T-helper 22 cell (primary cell): ENCODE measurements at places on chromosomes 6 and 20.

DNA sequence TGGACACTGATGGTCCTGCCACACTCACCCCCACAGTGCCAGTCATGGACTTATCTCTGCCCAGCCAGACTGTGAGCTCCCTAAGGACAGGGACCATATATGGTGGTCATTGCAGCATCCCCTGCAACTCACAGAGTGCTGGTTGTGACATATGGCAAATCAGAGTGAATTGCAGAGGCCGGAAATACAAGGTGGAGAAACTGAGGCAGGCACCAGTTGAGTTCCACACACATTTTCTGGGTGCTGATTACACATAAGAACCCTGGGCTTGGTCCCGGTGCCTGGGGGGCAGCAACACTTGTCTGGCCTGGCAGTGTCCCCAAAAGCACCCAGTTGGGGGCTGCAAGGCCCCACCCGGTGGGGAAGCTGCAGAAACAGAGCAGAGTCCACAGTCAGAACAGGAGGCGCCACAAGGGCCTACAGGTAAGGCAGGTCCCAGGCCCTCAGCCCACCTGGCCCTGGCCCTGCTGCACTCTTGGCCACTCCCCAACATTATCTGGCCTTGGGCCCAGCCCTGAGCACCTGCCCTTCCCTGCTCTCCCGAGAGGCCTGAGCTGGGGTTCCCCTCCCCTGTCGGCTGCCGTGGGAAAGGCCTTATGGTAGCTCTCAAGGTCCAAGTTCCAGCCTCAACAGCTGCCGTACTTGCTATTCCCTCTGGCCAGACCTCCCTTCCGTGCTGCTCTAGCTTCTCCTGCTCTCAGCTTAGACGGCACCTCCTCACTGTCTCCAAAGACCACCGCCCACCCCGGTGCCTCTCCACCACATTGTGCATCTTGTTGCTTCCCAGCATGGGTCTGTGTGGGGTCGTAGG is 140.8 kb upstream of the PTPN1 start:
- no peak for DNase-seq

DNA sequence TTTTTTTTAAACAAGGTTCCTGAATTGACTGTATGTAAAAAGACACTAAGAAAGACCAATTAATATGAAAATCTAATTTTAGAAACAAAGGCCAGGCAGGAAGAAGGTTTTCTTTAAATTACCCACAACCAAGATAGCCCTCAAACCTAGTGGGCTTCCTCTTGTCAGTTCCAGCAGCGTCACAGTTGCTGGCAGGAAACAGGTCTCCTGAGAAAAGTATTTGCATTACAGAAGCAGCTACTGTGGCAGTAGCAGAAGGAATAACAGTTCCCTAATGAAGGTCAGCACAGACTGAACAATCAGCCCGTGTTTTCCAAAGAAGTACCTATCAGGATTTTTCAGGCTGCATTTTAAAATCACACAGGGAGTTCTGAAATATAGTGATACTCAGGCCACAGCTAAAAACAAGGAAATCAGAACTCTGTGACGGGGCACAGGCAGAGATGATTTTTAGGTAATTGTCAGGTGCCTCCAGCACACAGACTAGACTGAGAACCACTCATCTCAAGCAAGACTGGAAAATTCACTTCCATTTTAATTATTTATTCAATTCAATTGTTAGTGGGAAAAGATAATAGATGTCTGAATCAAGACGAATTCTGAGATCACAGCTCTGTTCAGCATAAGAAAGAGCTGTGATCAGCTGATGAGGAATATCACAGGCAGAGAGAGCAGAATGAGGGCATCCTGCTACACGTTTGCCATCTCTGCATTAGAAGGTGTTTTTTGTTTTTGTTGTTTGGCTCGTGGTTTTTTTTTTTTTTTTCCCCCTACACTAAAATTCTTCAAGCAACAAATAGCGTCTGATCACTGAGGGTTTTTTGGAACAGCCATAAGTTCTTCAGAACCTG is 230.5 kb upstream of the KHDRBS2 start:
- no peak for DNase-seq

DNA sequence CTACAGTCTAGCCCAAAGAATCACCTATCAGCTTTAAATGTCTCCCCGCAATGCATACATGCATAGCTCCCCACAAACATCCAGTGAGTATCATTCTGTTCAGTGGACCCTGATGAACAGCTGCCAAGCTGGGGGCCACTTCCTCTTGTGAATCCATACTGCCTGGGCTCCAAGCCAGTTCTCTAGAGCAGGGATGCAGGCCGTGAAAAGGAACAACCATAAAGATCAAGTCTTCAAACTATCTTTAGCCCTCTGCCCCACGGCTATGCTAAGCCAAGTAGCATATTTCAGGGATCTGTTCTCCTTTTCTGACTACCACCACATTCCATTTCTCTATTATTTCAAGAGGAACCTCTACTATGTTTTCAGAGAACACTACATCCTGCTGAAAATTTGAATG is 191.7 kb upstream of the BTBD3 start:
- DNase-seq: no peak

GRCh38 chr20:38261054-38261390 is 487 bp upstream of the KIAA1755 start:
- DNase-seq: no peak

- DNase-seq: no peak
These were observed 58.0 kb downstream of the APCDD1L start for GRCh38 chr20:58457083-58457695.

DNA sequence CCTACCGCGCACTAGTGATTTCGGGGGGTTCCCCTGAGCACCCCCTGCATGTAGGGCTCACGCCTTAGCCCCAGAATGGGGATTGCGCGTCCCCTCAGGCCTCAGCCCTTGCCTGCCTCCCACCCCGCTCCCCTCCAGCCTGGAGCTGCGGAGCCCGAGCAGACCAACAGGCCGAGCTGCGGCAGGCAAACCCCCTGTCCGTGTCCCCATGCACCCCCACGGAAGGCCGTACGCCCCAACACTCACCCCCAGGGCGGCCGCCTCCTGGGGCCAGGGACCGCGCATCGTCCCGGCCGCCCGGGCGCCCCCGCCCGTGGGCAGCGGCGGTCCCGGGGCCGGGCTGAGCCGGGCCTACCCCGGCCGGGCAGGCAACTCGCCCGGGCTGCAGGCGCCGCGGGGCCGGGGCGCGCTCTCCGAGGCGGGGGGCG is 1.2 kb upstream of the KCNB1 start:
- DNase-seq: no peak

GRCh38 chr20:42756991-42757390 is 432.7 kb downstream of the PTPRT start:
- no peak for DNase-seq

GRCh38 chr20:19026121-19026878 is 186.1 kb upstream of the SLC24A3 start:
- DNase-seq: no peak

- no peak for DNase-seq
These were observed 31.8 kb downstream of the CPXM1 start for GRCh38 chr20:2768632-2769015.

- no peak for DNase-seq
These were observed 173.0 kb downstream of the PHF3 start for GRCh38 chr6:63808576-63808975.

GRCh38 chr20:50670126-50670862 is 21.0 kb downstream of the RIPOR3 start:
- DNase-seq: no peak

- DNase-seq: no peak
These were observed 61.5 kb upstream of the MAP7 start for GRCh38 chr6:136611746-136612145.

- no peak for DNase-seq
These were observed 129.7 kb upstream of the SAMD5 start for GRCh38 chr6:147378819-147379218.

GRCh38 chr6:53801022-53801421 is 6.2 kb downstream of the LRRC1 start:
- DNase-seq: no peak

DNA sequence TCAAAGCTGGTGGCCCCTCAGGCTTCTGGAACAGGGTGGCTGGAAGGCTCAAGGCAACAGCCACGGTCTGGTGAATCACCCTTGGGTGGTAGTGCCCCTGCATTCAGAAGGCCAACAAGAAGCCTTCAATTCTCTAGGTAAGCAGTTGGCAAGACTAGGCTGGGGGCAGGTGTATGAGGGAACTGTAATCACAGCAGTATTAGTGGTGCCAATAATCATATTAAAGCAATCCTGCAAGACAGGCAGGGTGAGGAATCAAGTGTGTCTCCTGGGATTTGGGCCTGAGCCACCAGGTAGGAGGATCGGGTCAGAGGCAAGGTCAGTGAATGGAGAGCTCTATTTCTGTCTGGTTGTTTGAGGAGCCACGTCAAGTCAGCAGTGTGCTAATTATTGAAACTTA is 24.9 kb upstream of the SCUBE3 start:
- DNase-seq: no peak

DNA sequence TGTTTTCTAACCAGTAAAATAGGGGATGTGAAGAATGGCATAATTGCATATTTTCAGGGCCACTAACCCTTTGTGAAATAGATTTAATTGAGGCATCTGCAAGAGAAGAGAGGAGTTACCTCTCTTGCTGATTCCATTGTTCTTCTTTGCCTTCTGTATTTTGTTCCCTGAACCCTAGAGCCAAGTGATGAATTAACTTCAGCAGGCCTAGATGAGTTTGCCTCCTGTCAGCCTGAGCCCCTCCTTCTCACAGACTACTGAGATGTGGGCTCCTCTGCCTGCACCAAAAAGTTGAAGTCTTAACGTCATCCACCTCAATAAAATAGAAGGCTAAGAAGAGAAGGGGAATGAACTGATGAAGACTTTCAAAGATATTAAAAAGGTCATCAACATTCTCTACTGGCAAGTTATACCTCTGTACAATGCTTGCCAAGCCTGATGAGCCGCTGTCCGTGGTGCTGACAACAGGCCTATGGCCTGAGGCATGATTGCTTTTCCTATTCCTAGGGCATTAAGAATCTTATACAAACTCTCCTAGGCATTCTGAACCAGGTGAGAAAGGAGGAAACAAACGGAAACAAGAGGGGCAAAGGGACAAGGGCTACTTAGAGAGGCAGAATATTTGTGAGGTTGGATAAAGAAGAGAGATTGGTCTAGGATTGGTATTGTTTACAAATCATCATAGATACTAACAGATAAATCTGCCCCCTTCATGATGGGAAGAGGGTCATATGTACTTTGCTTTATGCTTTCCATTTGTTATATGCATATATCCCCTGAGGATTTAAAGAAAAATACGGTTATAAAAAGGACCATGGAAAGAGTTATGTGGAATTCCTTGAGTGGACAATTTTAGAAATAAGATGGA is 46.8 kb downstream of the CD24 start:
- DNase-seq: no peak

- DNase-seq: no peak
These were observed 348.5 kb upstream of the BTBD3 start for GRCh38 chr20:11569163-11569562.

- DNase-seq: no peak
These were observed at the start of gene ETV7 for GRCh38 chr6:36387440-36388303. ETV7 (minus strand) TSS chr6:36387669; CDS start chr6:36387541, 128 bp downstream.

GRCh38 chr20:50144362-50144761 is 9.2 kb downstream of the PEDS1 start:
- no peak for DNase-seq

DNA sequence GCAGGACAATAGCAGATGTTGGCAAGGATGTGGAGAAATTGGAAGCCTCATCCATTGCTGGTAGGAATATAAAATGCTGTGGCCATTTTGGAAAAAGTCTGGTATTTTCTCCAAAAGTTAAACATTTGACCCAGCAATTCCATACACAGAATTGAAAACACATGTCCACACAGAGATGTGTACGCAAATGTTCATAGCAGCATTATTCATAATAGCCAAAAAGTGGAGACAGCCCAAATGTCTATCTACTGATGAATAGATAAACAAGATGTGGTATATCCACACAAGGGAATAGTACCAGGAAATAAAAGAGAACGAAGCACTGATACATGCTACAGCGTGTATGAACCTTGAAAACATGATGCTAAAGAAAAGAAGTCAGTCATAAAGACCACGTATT is 40.5 kb downstream of the CFAP61 start:
- no peak for DNase-seq

DNA sequence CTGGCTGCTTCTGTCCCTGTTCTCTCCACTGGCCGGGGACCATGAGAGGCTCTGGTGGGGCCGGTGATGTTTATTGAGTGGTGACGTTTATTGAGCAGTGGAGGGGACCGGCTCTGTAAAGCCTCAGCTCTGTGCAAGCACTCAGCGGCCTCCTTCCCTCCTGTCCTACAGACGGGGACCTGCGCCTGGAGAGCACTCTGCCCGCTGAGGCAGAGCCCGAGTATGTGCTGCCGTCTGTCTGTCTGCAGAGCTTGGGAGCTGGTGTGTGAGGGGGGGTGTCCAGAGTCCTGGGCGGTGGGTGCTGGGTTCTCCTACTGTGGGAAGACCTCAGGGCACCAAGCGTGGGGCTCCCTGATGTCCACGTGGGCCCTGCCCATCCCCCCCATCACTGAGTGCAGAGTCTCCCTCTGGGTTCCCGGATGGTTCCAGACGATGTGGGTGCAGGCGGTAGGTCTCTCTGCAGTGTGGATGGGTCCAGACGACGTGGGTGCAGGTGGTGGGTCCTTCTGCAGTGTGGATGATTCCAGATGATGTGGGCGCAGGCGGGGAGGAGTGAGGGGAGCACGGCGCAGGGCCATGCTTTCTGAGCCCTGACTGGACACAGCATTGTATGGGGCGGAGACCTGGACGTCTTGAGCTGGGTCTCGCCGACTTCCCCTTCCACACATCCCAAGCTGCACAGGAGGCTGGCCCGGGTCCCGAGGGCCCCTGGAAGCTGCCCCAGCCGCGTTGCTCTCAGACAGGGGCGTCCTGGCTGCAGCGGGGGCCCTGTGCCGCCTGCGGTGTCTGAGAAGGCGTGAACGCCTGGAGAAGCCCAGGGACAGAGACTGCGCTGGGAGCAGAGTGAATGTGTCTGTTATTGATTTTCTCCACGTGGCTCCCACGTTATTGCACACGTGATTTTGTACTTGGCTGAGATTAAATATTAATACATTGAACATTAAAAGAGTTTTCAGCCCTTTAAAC is 14.9 kb upstream of the BHLHE23 start:
- DNase-seq: no peak

- DNase-seq: no peak
These were observed 31.4 kb downstream of the RIN2 start for GRCh38 chr20:19789446-19789845.

- no peak for DNase-seq
These were observed 35.8 kb upstream of the IYD start for GRCh38 chr6:150332939-150333584.

DNA sequence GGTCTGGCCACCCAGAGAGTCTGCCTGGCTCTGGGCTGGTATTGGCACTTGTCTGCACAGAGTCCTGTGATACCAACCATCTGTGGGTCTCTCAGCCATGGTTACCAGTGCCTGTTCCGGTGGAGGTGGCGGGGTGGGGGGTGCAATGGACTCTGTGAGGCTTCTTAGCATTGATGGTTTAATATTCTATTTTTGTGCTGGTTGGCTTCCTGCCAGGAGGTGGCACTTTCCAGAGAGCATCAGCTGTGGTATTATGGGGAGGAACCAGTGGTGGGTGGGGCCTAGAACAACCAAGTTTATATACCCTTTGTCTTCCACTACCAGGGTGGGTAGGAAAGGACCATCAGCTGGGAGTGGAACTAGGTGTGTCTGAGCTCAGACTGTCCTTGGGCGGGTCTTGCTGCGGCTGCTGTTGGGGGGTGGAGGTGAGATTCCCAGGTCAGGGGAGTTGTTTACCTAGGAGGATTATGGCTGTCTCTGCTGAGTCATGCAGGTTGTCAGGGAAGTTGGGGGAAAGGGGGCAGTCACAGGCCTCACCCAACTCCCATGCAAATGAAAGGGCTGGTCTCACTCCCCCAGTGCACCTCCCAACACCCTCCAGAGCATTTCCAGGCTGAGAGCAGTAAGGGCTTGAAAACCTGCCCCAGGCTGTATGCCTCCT is 117.5 kb downstream of the FLRT3 start:
- DNase-seq: no peak

GRCh38 chr6:84976526-84977362 is 212.3 kb upstream of the TBX18 start:
- no peak for DNase-seq
